ENCODE measurements at places on chromosomes 2 and 18.

GRCh38 chr2:199439066-199439465 is 18.7 kb downstream of the SATB2 start:
- DNase-seq, result no peak

- no peak for DNase-seq
Measured at GRCh38 chr18:9055185-9055584, 47.3 kb upstream of the NDUFV2 start.

DNA sequence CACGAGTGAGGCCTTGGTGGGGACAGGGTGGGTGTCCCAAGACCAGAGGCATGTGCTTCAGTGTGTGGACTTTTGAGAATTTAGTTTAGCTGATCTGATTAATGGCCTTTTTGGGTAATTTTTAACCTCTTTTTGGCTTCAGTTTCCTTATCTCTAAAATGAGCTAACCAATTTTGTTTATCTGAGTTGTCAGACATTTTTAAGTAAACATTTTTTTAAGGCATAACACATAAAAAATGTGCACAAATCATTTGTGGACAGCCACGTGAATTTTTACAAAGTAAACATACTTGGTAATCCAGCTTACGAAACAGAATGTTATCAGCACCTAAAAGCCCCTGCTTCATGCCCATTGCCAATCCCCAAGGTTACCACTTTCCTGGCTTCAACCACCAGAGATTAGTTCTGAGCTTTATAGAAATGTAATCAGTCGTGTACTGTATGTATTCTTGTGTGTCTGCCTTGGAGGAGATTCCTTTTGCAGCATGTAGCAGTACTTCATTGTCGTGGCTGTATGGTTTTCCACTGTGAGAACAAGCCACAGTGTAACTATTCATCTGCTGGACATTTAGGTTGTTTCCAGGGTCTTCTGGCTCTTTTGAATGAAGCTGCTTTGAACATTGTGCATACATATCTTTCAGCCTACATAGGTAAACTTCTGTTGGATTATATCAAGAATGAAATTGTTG is 8.4 kb upstream of the INO80C start:
- DNase-seq, result no peak

DNA sequence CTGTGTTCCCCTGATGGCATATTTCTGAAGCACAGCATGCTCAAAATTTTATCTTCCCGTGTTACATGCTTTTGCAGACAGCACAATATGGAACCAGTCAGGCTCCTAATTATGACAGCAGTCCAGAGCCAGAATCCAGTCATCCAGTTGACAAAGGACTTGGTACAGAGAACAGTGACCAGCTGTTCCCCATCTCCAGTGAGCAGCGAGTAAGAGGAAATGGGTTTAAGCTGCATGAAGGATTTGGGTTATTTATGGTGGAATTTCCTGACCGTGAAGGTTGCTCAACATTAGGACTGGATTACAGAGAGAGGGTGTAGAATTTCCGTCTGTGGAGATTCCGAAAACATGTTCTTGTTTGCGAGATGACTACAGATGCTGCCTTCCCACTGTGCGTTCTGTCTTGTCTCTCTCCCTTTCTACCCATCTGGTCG is 24.4 kb downstream of the SGPP2 start:
- DNase-seq, result no peak

GRCh38 chr2:205441524-205441923 is 240.8 kb upstream of the NRP2 start:
- DNase-seq, result no peak

DNA sequence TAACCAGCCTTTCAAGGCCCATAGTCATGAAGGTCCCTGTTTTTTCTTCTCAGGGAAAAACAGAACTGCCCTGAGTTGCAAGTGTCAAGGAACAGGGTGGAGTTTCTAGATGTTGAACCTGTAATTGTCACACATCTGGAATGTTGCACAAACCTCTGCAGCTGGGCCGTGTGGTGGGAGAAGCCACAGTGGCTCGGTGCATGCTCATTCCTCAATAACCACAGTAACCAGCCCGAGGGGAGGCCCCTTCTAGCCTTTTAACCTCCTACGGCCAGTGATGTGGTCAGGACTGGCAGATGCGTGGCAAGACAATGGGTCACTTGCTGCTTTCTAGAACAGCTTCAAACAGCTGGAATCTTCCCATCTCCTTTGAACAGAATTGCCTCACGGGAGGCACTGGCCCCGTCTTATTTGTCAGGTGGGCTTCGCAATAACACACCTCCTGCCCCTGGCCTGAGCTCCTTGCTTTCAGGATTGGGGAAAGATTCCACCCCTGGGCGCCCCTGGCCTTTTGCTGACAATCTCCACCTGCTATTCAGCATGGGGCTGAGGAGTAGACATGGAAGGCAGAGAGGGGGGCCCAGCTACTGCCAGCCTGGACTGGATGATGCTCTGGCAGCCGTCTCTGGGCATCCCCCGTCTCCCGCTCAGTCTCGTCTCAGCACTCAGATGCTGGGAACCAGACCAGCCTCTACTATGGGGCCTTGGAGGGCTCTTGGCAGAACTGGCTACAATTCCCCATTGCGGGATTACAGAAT is 102.9 kb downstream of the KLHL29 start:
- no peak for DNase-seq

- no peak for DNase-seq
Measured at GRCh38 chr18:5895299-5895875, at the start of gene TMEM200C. TMEM200C (minus strand) TSS chr18:5895522; CDS start chr18:5892063, 3,459 bp downstream.

- no peak for DNase-seq
Measured at GRCh38 chr2:194253528-194254259, 1403.3 kb upstream of the SLC39A10 start.

Measured in omental fat pad (tissue), 4 donors.